A673 (cell line): ENCODE measurements at places on chromosomes 4 and X. TPM values are rescaled to one million over a fixed set of nuclear protein-coding genes. Genes with fewer than 3 reads are reported as not detected.

DNA sequence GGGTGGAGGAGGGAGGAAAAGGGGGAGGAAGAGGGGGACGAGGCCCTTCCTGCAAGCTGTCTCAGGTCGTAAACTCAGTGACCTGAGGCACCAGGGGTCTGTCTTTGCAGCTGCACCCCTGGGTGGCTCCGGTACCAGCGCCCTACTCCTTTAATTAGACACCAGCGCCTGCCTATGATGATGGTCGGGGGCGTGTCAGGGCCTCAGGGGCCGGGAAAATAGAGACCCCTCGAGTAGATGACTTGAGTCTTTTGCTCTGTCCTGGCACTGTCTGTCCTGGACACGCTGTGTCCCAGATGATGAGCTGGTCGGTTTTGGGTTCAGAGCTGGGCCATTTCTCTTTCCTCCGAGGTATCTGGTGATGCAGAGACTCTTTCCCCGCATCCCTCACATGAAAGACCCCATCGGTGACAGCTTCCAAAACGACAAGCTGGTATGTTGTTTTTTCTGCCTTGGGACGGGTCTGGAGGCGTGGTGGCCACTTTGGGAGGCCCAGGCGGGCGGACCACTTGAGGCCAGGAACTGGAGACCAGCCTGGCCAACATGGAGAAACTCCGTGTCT lies 11.2 kb downstream of the SLC25A6 start:
- H3K4me3 ChIP-seq: no peak overlapping the region
- no peak overlapping the region for H3K27ac ChIP-seq
- H3K4me1 ChIP-seq: no peaks in the 10 kb centered on the region
- no peaks in the 10 kb centered on the region for H3K27me3 ChIP-seq
- H3K36me3 ChIP-seq: peaks cover 24% of the 10 kb centered on the region

The MANBA gene
- 4.0 and 5.5 TPM in 2 replicates for total RNA-seq

GRCh38 chrX:96425200-96425599 lies 259.4 kb upstream of the DIAPH2 start:
- no peaks in the 10 kb centered on the region for H3K27me3 ChIP-seq
- no peaks in the 10 kb centered on the region for H3K4me1 ChIP-seq
- no peak overlapping the region for H3K27ac ChIP-seq
- no peak overlapping the region for H3K4me3 ChIP-seq

- H3K27ac ChIP-seq: no peak overlapping the region
- DNase-seq: no peak
- H3K36me3 ChIP-seq: no peaks in the 10 kb centered on the region
- H3K27me3 ChIP-seq: no peaks in the 10 kb centered on the region
These were observed 471.8 kb downstream of the KCNIP4 start for GRCh38 chr4:21476757-21477156.

DNA sequence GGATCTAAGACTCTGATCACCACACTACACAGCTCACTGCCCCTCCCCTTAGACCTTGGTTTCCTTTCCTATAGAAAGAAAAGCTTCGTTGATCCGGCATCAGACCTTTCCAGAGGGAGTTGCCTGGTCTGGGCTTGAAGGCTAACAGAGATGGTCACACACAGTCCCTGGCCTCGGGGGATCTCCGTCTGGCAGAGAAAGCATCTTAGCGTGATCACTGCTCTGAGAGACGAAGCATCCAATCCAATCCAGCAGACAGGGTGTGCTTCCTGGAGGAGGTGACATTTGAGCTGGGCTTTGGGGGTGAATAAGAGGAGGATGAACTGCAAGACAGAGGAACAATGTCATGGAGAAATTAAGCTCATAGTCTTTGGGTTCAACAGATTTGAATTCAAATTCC lies 49.5 kb downstream of the HTRA3 start:
- no peaks in the 10 kb centered on the region for H3K27me3 ChIP-seq
- H3K27ac ChIP-seq: no peak overlapping the region
- H3K4me1 ChIP-seq: peaks cover 11% of the 10 kb centered on the region

- H3K27ac ChIP-seq: no peak overlapping the region
- H3K36me3 ChIP-seq: no peaks in the 10 kb centered on the region
These were observed 71.3 kb upstream of the VBP1 start for GRCh38 chrX:155144926-155145325.

DNA sequence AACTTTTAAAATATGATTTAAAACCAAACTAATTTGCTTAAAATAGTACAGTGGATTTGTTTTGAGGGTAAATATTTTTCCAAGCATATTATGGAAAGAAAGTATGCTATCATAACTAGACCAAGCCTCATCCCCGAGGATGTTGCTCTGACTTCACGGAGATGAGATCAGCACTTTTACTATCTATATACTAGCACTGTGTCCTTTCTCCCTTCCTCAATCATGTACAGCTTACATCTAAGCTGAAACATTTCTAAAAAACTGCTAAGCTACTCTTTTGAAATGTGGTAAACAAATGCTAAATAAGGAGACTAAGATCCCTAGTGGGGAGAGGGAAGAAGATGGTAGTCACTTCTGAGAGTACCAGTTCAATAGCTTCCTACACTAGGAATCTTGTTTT lies 23.8 kb downstream of the AMMECR1 start:
- DNase-seq: no peak
- H3K4me1 ChIP-seq: no peaks in the 10 kb centered on the region
- H3K27me3 ChIP-seq: no peaks in the 10 kb centered on the region
- no peak overlapping the region for H3K27ac ChIP-seq

The BRS3 gene
- not detected in 2 replicates for total RNA-seq
